ENCODE measurements at places on chromosomes 5 and 9.

DNA sequence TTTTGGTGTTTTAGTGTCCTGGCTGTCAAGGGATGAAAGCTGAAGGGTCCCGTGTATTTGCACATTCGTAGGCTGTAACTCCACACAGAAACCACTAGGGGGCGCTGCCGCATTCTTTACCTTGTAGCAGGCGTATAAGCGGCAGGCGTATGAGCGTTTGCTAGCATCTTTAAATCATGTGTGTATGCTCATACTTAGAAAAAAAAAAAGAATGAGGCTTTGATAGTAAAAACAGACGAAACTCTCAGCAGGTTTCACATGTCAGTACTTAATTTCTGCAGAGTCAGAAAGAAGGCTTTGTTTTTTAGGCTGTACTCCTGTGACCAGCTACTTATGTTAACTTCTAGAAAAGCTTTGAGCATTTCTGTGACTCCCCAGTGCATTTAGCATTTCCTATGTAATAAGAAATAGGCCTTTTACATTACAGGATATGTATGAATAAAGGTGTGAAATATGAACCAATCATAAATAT, 218.8 kb upstream of the ADAMTSL1 start:
- peak; percentile 61 for DNase-seq

- no peak for DNase-seq
These were observed 1240.1 kb upstream of the WWC1 start for GRCh38 chr5:167051402-167051768.

- peak; percentile 58 for DNase-seq
These were observed 146.4 kb downstream of the HACD4 start for GRCh38 chr9:20884985-20885593.

DNA sequence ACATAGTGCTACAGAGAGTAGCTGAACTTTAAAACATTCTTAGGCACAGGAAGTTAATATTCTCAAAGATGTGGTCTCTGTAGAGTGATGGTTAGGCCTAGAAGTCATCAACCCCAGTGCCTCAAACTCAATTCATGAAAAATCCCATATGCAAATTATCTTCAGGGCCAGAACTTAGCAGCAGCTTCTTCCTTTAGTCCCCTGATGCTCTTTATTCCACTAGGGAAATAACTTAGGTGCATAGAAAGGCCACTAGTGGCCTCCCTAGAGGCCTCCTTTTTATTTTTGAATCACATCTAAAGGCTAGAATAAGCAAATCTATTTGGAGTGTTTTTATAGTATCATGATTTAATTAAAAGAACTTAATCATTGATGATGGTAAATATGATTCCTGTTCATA, 88.3 kb downstream of the GIN1 start:
- no peak for DNase-seq

DNA sequence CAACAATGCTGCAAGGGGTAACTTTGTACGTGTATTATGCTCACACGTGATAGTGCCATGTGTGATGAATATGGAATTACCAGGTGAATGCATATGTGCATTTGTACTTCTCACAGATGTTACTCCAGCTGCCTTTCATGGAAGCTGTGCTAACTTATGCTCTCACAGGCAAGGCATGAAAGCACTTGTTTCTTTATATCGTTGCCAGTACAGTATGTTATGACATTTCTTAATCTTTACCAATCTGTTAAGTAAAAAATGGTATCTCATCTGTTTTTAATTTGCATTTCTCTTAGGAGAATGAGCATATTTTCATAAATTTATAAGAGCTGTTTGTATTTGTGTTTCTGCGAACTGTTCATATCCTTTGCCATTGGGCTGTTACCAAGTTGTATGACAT, 311.8 kb upstream of the DMRT1 start:
- DNase-seq, result no peak

DNA sequence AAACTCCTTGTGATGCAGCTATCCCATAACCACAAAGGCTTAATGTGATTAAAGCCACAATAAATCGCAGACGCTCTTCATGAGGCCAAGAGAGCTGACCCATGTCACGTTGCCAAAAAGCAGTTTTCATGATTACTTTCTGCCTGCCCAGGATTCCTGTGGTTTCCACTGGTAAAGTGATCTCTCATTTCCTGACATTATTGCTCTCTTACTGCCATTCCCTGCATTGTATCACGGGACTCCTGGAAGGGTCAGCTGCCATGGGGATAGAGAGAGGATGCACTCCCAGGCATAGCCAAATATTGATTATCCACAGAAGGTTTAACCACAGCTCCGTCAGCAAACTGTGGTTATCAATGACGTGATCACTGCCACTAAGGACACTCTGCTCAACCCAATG, 103.8 kb upstream of the SLC1A3 start:
- DNase-seq, result no peak

DNA sequence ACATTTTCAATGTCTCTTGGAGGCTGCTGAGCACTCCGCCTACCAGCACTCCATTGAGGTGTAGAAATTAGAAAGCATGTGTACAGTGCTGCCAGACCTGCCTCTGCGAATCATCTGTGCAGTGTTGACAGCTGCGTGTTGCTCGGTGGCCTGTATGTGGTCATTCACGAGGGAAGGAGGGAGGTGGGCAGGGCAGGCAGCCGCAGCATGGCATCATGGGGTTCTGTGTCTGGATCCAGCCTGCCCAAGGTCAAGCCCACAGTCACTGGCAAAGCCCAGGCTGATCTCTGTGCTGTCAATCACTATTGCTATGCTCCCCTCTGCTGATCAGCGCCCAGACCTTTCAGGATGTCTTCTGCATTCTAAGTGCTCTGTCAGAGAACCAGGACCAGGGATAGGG, 8.0 kb upstream of the PDZD2 start:
- no peak for DNase-seq

DNA sequence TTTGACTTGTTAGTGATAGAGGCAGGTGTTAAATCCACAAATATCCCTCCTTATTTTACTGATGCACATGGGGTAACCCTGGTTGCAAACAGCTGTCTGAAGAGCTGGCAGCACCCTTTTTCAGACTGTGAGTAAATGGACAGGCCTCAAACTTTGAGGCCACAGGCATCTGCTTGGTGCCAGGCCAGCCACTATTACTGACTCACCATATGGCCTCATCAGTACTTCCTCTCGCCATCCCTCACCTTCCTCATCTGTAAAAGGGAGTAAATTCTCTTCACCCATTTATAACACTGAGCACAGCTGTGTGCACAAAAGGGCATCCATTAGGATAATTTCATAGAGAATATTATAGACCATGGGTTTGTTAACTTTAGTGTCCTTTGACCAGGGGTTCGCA, 11.9 kb upstream of the TNIP1 start:
- DNase-seq, result no peak

DNA sequence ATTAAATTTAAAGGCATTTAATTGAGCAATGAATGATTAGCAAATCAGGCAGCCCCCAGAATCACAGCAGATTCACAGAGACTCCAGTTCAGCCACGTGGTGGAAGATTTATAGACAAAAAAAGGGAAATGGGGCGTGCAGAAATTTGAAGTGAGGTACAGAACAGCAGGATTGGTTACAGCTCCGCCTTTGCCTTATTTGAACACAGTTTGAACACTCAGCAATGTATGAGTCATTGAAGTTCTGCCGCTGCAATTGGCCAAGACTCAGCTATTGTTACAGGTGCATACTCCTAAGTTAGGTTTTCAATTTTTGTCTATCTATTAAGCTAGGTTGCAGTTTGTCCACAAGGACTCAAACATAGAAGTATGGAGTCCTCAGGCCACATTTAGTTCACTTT, 157.7 kb upstream of the SLC12A2 start:
- DNase-seq, result no peak

DNA sequence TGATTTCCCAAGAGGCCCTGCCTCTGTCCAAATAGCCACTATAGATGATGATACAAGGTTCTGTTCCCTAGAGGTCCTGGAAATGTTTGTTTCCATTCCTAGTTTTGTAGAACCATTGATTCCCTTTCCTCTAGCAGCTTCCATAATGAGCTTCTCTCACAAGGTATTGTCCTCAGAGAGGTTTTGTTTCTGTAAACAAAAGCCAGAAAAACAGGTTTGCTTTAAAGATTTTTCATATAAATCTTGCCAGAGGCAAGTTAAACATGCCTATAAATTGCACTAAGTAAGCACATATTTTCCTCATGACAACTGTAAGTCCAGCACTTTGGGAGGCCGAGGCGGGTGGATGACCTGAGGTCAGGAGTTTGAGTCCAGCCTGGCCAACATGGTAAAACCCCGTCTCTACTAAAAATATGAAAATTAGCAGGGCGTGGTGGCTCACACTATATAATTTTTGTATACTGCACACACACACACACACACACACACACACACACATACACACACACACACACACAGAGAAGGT, 1787.7 kb downstream of the EFNA5 start:
- DNase-seq, result no peak

DNA sequence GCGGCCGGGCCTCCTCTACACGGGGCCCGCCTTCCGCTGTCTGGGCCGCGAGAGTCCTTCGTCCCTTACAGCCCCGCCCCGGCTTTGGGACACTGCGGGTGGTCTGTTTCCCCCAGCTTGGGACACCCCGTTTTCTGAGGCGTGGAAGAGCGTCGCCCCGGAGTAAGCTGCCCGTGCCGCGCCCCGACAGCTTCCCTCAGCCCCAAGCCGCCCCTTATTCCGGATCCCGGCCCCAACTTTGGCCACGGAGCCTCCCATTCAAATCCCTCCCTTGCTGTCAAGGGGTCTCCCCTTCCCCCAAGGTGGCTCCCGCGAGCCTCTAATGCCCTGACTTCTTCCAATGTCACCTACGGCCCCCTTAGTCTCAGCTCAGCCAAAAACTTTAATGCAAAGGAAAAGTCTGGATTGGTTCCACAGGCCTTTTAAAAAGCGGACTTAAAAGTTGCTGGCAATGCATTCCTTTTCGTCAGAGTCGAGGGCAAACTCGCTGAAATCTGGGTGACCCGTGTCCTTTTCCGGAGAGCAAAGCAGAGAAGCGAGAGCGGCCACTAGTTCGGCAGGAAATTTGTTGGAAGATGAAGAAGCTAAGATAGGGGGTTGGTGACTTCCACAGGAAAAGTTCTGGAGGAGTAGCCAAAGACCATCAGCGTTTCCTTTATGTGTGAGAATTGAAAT, 19.8 kb downstream of the EXOSC2 start:
- no peak for DNase-seq

- DNase-seq, result no peak
These were observed 68.7 kb downstream of the ACTL7B start for GRCh38 chr9:108786901-108787689.

DNA sequence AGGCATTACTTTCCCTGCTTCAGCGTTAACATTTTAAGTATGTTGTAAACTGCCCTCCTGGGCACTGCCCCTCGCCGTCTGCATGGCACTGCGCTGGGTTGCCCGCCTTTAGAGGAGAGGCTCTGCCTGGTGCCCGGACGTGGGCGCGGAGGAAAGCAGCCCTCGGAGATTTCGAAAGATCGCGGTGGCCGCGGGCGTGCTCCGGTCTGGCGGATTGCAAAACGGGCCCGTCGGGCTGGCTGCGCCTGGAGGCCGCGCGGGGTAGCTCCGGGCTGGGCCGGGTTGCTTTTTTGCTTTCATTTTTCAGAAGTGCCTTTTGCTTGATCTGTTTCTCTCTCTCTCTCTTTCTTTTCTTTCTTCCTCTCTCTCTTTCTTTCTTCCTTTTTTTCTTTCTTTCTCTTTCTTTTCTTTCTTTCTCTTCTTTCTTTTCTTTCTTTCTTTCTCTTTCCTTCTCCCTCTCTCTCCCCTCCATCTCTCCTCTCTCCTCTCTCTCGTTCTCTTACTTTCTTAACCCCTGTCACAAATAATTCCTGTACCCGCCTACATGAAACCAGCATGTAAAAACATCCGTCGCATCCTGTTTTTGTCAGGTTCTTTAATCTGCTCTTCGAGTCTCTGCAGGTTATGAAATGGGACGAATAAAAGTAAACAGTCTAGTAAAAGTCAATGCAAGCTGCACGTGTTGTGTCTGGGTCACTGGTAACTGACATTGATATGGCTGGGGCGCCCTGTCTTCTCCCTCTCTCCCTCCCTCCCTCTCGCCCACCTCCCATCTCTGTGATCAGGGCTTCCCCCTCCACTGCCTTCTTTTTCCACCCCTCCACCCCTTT, 1.7 kb downstream of the FST start:
- DNase-seq, result peak; percentile 55

- DNase-seq, result no peak
These were observed 124.9 kb downstream of the SPOCK1 start for GRCh38 chr5:137374110-137374714.

DNA sequence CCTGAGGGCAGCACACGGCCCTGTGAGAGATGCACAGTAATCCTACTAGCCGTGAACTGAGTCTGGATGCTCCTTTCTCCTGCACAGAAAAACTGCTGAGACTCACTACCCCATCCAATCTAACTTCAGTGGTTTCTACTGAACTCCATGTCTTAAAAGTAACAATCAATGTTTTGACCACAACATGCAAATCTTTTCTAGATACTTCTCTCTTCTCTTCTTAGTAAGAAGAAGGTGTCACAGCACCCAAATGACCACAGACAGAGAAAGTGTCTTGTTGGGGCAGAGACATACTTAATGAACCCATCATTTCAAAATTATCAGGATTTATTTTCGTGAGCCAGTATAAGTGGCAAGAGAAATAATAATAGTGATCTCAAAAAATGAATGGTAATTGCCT, 285.8 kb upstream of the MEF2C start:
- DNase-seq, result no peak

GRCh38 chr5:8727396-8727795, 818.5 kb downstream of the SEMA5A start:
- DNase-seq, result no peak

DNA sequence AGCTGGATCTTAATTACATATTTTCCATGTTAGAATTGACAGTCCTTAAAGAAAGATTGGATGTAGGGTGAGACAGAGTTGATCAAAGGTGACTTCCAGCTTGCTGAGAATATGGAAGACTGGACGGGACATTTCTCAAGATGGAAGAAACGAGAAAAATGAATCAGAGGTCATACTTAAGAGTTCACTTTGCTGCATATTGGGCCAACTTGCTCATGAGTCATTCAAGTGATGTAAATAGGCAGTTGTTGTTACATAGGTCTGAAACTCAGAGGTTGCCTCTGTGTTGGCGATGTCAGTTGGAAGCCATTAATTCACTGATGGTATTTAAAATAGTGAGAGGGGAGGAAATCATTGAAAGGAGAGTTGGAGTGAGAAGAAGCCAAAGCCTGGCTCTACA, 132.8 kb downstream of the CD180 start:
- no peak for DNase-seq

GRCh38 chr5:68269820-68270219, 54.3 kb downstream of the PIK3R1 start:
- DNase-seq, result no peak

GRCh38 chr9:92151691-92152393, 36.6 kb upstream of the SPTLC1 start:
- no peak for DNase-seq

- DNase-seq, result no peak
These were observed 3.6 kb downstream of the NFIB start for GRCh38 chr9:14310311-14310710.

DNA sequence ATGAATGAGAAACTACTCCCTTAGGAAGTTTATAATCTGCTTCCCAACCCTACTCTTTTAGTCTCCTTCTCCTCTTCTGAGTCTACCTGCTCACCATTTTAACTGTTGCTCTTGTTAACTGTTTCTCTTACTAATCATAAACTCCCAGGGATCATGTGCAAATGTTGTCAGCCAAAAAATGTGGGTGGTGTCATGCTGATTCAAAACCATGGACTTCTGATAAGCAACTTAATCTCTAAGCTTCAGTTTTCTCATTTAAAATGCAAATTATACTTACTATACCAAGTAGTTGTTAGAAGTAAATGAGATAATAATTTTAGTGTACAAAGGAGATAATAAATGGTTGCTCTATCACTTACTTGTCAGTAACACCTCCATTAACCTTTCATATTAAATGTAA, 45.9 kb upstream of the TLX3 start:
- no peak for DNase-seq
